ENCODE measurements at places on chromosomes 5 and 9. TPM values are rescaled to one million over a fixed set of nuclear protein-coding genes. Genes with fewer than 3 reads are reported as not detected.

GRCh38 chr5:23389291-23390101 is 117.9 kb upstream of the PRDM9 start:
- no peak overlapping the region for H3K4me3 ChIP-seq
- no peaks in the 10 kb centered on the region for H3K27me3 ChIP-seq
- H3K36me3 ChIP-seq, result no peaks in the 10 kb centered on the region
- H3K27ac ChIP-seq, result no peak overlapping the region
- no peaks in the 10 kb centered on the region for H3K4me1 ChIP-seq
- no peak for DNase-seq

The SPINK5 gene
- total RNA-seq, result 3.5 TPM

GRCh38 chr9:103397868-103398600 is 402.9 kb downstream of the CYLC2 start:
- peak; percentile 73 for DNase-seq
- H3K4me1 ChIP-seq, result no peaks in the 10 kb centered on the region
- no peak overlapping the region for H3K27ac ChIP-seq
- H3K36me3 ChIP-seq, result no peaks in the 10 kb centered on the region
- H3K27me3 ChIP-seq, result no peaks in the 10 kb centered on the region

DNA sequence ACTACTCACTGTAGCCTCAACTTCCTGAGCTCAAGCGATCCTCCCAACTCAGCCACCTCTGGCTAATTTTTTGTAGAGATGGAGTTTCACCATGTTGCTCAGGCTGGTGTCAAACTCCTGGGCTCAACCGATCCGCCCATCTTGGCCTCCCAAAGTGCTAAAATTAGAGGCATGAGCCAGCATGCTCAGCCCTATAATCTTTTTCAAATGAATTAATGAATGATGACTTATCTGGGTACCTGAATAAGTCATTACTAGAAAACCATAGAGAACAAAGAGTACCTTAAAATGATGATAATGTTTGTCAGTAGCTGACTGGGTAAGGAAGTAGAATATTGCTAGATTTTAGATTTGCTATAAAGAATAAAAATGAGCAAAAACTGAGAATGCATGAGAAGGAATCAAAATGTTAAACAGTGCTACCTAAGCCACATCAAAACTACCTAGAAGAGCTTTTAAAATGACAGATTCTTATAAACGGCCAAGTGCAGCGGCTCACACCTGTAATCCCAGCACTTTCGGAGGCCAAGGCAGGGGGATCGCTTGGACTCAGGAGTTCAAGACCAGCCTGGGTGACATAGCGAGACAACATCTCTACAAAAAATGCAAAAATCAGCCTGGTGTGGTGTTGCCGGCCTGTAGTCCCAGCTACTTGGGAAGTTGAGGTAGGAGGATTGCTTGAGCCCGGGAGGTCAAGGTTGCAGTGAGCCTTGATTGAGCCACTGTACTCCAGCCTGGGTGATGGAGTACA is 13.6 kb downstream of the FNBP1 start:
- no peak overlapping the region for H3K4me3 ChIP-seq
- no peak for DNase-seq

DNA sequence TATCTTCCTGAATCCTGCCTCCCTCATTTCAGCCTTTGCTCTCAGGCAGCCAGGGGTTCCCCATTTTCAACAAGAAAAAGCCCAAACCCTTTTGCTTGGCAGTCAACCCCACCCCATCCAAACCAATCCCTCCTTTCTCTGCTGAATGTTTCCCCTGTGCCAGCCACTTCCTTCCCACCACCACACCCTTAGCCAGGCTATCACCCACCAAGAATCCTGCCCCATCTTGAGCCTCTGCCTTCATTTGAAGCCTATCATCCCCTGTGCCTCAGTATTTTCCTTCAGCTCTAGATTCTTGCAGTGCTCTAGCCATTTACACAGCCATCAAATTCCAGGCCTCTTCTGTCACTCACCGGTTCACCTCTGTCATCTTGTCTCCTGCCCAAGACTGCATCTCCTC is 15.3 kb upstream of the FIBCD1 start:
- H3K36me3 ChIP-seq, result no peaks in the 10 kb centered on the region
- H3K27me3 ChIP-seq, result no peaks in the 10 kb centered on the region
- H3K4me3 ChIP-seq, result no peak overlapping the region
- DNase-seq, result no peak
- H3K27ac ChIP-seq, result no peak overlapping the region

The GLT6D1 gene
- not detected for total RNA-seq

The GNE gene
- total RNA-seq, result 22.7 TPM
